ENCODE measurements at places on chromosomes 1 and 21. TPM values are rescaled to one million over a fixed set of nuclear protein-coding genes. Genes with fewer than 3 reads are reported as not detected.

DNA sequence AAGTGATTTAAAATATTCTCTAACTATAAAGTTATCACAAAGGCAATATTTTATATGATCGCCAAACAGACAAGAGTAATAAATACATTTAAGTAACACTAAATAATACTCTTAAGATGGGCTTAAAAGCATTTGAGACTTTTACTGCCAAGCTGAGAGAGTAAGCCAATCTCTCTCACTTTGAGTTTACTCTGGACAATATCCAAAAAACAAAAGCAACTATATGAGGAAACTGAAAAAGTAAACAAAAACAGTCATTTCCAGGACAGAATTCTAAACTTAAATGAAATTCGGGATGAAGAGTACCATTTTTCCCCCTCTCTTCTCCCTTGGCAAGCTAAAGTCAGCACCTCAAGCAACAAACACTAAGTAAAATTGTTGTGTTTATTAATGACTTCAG is 173.2 kb downstream of the COP1 start:
- DNase-seq = no peak

- DNase-seq = no peak
Observed at GRCh38 chr1:94501935-94502334, 39.6 kb downstream of the F3 start.

DNA sequence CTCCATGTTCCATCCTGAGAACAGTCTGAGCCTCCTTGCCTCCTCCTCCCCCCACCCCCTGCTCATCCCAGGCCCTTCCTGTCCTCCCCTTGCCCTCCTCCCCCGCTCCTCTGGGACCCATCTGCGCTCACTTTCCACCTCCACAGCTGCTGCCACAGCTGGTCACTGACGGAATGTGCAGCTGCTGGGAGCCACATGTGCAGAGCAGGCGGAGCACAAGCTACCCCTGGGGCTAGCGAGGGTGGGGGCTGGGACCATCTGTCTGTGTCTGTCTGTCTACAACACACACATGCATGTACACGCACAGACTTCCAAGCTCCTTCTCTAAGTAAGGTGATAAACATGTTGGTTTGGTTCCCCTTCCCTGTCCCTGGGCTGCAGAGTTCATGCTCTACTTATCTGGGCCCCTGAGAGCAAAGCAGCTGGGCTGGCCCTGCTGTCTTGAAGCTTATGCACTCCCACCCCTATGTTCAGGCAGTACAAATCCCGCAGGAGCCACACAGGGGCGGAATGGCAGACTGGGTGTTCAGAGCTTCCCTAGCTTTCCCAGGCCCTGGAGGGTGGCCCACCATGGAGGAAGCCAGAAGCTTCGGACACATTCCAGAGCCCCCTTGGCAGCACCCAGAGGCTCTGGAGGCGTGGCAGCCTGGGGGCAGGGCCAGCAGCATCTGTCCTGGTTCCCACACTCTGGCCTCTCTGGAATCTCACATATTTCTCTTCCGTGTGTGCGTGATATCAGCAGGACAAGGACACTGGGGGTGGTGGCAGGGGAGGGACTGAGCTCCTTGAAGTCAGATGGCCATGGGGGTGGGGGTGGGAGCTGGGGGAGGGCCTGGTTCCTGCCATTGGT is 7.0 kb upstream of the HEYL start:
- peak; percentile 73 for DNase-seq

- no peak for DNase-seq
Observed at GRCh38 chr1:151760597-151761385, 2.5 kb downstream of the MRPL9 start.

The DMRTA2 gene
- 0.42 TPM for total RNA-seq

Measured in glutamatergic neuron (in vitro differentiated cells).